Smooth muscle cell of the pulmonary artery (primary cell): ENCODE measurements at places on chromosomes 3 and 15. TPM values are rescaled to one million over a fixed set of nuclear protein-coding genes. Genes with fewer than 3 reads are reported as not detected.

The NPHP3 gene
- total RNA-seq, result 27.1 and 29.5 TPM in 2 replicates

The ITGA11 gene
- total RNA-seq, result 190 and 241 TPM in 2 replicates

The TMCO5A gene
- total RNA-seq, result not detected in 2 replicates

The UACA gene
- total RNA-seq, result 133 and 231 TPM in 2 replicates

The TMEM266 gene
- total RNA-seq, result 0.03 and 0.07 TPM in 2 replicates

The UBR1 gene
- total RNA-seq, result 30.3 and 39.9 TPM in 2 replicates

The THBS1 gene
- total RNA-seq, result 1,327 and 2,745 TPM in 2 replicates

The MBNL1 gene
- 346 and 363 TPM in 2 replicates for total RNA-seq

The AP3B2 gene
- 0.10 and 0.39 TPM in 2 replicates for total RNA-seq
